ENCODE measurements at places on chromosomes 2 and 18.

DNA sequence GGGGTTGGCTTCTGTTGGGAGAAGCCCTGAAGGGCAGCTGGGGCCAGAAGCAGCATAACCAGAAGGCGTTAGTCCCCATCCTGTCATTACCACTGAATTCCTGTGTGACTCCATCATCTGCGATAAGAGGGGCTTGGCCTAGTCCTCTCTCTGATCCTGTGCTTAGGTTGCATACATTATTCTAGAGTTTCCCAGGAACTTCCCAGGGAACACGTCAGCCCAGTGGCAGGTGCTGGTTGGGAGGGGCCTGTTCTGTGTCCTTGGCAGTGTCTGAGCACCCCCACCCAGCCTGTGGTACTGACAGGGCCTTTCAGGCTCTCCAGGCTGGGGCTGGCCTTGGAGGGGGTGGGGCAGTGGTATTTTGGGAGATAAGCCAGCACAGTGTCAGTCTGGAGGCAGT is 4.5 kb upstream of the TOGARAM2 start:
- no peak for DNase-seq

DNA sequence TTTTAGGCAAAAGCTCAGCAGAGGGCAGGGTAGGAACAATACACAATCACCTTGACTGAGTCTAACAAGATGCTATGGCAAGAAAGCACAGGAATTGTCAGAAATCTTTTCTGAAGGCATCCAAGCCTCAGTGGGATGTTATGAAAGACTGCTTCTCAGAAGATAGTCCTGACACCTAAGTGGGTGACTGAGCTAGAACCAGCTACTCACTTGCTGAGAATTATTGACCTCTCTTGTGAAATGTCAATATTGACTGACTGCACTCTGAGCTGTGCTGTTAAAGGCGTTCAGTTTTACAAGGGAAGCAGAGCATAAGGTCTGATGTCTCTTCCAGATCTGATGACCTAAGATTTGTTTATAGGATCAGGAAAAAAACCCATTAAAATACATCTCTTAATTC is 46.1 kb downstream of the TACR1 start:
- DNase-seq = no peak

- no peak for DNase-seq
Measured at GRCh38 chr2:98761267-98761781, 30.4 kb upstream of the MGAT4A start.

DNA sequence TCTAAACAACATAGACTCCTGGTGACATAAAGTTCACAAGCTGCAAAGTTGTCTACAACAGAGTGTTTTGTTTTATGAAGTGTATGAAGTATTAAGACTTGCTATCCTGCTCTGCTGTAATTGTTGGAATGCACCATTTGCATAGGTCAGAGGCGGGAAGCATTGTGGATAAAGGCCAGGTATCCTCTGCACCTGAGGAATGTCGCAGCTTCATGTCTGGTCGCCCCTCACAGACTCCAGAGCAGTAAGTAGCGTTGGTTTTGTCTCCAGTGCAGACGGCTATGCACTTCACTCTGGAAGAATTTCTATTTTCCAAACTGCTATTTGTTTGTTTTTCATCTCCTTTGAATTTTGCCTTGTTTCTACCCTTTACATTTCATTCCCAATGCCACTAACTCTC is 63.1 kb downstream of the UNC80 start:
- no peak for DNase-seq

DNA sequence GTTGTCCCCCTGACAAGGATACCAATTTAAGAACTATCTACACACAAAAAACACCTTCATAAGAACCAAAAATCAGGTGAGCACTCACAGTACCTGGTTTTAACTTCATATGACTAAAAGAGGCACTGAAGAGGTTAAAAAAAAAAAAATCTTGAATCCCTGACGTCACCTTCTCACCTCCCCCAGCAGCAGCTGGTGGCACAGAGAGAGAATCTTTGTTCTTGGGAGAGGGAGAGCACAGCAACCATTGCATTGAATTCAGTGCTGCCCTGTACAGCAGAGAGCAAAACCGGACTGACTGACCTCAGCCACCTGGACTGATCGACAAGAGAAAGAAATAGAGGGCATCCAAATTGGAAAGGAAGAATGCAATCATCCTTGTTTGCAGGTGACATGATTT is 566.0 kb downstream of the TMX3 start:
- no peak for DNase-seq

- no peak for DNase-seq
Measured at GRCh38 chr2:121289271-121289670, 4.3 kb upstream of the TFCP2L1 start.

DNA sequence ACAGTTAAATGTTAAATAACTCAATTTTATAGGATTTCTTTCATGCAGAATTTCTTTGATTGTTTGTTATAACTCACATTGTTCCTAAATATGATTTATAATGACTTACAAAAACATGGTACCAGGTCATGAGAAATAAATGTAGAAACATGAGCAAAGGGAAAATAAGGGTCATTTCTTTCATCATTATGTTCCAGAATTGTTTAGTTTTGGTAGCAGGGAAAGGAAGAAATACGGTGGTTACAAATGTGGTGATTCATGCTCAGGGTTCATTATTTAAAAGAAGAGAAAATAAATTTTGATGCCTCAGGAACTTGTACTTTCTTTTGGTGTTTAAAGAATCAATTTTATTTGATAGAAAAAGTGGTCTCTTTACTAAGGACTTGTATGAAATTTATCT is 4.4 kb downstream of the LYPD6B start:
- no peak for DNase-seq

DNA sequence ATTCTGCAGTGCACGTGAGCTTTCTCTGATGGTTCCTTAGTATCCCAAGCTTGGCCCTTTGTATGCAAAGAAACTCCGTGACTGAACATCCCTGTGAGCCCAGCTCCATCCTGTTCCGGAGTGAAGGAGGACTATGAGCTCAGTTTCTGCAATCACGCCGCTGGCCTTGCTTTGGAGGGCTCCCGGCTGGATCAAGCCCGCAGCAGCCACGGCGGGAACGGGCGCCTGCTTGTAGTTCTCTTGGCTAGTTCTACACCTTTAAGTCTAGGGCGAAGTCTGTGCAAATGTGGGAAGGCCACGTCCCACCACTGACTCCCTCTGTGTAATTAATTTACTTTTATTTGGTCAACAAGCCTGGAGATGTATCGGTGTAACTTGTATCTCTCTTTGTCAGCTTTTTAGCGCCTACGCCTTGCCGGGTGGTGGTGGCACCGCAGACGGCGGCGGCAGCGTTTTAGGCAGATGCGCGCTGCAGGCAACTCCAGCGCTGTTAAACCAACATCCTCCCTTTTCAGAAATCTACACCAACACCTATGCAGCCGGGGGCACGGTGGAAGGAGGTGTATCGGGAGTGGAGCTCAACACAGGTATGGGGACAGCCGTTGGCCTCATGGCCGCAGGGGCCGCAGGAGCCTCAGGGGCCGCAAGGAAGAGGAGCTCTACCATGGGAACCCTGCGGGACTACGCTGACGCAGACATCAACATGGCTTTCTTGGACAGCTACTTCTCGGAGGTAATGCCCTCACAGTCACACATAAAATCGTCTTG is 34.3 kb downstream of the DSG4 start:
- no peak for DNase-seq

GRCh38 chr2:142426064-142426463 is 295.2 kb upstream of the LRP1B start:
- DNase-seq = no peak

GRCh38 chr2:43024515-43025011 is 201.8 kb downstream of the ZFP36L2 start:
- DNase-seq = no peak

- DNase-seq = no peak
Measured at GRCh38 chr2:144042751-144043150, 477.2 kb downstream of the ZEB2 start.

- no peak for DNase-seq
Measured at GRCh38 chr2:132776287-132776686, 106.3 kb upstream of the LYPD1 start.

- DNase-seq = no peak
Measured at GRCh38 chr18:44178476-44178875, 502.2 kb upstream of the SETBP1 start.

DNA sequence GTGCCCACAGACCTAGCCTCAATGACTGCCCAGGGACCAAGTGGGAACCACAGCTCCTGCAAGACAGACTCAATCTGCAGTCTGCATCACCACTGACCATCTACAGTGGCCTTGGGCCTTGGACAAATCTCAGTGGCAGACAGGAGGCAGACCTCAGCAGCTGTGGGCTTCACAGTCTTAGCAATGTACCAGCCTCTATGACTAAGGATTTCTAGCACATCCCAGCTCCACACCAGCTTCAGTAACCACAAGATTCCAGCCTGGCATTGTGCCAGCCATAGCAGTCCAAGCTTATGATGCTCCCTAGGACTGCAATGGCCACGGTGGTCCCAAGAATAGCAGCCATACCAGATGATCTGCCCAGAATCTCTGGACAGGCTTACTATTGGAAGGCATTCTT is 19.6 kb upstream of the WDR75 start:
- no peak for DNase-seq

DNA sequence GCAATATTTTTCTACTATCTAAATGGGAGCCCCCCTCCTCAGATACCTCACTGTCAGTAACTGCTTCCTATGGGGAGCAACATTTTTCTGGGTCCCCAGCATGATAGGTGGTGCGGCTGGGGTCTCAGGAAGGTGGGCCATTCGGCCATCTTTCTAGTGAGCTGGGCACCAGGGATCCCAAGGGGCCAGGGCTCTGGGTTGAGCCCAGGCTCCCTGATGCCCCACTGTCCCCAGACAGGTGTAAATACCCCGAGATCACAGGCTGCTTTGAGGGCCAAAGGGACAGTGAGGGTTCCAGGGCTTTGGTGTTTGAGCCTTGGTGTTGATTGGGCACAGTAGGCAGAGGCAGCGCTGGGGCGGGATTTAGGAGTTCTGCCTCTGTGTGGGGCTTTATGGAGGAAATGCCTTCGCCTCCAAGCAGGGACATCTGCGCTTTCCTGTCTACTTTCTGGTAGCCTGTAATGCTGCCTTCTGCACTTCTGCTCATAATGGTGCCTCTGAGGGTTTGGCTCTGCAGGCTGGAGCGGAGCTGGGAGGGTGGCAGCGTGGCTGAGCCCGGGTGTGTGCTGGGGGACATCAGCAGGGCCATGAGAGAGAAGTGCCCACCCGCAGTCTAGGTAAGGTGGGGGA is 5.3 kb downstream of the ITM2C start:
- DNase-seq = no peak

- no peak for DNase-seq
Measured at GRCh38 chr18:44452346-44452745, 228.3 kb upstream of the SETBP1 start.

DNA sequence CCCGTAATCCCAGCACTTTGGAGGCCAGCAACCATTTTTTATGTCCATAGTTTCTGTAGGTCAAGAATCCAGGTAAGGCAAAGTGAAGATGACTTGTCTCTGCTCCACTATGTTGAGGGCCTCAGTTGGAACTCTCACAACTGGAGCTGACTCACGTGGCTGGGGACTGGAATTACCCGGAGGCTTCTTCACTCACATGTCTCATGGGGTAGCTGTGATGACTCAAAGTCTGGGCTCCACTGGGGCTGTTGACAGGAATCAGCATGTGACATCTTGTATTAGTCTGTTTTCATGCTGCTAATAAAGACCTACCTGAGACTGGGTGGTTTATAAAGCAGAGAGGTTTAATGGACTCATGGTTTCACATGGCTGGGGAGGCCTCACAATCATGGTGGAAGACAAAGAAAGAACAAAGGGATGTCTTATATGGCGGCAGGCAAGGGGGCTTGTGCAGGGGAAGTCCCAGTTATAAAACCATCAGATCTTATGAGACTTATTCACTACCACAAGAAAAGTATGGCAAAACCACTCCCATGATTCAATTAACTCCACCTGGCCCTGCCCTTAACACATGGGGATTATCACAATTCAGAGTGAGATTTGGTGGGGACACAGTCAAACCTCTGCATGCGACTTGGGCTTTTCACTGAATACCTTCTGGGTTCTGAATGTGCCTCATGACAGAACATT is 7.8 kb upstream of the PPP1R1C start:
- DNase-seq = no peak

DNA sequence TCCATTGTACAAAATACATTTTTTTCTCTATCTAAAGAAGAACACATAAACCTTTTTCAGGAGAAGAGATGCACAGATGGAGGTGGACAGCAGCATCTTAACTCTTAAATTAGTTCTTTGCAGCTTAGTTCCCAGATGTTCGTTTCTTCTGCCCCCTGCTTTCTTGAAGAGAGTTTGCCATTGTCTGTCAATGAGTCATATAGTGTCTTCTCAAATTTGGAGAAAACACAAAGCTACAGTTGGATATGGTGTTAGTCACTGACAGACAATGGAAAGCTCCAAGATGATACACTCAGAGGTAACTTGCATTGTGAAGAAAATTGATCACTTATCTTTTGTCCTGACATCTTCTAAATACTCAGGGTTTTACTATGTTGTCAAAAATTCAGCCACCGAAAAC is 48.8 kb upstream of the TMEFF2 start:
- no peak for DNase-seq

GRCh38 chr2:46377101-46377581 is 79.9 kb downstream of the EPAS1 start:
- no peak for DNase-seq

GRCh38 chr2:8993196-8993901 is 10.1 kb downstream of the MBOAT2 start:
- no peak for DNase-seq

DNA sequence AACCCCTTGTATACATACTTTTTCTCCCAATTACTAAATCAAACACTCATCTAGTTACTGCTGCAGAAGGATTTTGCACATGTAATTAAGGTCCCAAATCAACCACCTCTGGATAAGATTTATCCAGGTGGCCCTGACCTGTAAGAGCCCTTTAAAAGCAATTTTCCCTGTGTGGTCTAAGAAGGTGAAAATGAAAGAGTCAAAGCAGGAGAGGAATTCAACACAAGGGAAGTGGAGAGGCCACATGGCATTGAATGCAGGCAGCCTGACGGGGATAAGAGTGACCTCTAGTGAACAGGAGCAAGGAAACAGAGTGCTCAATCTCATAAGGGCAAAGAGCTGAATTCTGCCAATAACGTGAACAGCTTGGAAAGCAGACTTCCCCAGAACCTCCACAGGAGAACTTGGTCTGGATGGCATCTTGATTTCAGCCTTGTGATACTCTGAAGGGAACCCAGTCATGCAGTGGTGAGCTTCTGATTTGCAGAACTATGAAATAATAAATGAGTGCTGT is 27.2 kb downstream of the PPP3R1 start:
- no peak for DNase-seq

DNA sequence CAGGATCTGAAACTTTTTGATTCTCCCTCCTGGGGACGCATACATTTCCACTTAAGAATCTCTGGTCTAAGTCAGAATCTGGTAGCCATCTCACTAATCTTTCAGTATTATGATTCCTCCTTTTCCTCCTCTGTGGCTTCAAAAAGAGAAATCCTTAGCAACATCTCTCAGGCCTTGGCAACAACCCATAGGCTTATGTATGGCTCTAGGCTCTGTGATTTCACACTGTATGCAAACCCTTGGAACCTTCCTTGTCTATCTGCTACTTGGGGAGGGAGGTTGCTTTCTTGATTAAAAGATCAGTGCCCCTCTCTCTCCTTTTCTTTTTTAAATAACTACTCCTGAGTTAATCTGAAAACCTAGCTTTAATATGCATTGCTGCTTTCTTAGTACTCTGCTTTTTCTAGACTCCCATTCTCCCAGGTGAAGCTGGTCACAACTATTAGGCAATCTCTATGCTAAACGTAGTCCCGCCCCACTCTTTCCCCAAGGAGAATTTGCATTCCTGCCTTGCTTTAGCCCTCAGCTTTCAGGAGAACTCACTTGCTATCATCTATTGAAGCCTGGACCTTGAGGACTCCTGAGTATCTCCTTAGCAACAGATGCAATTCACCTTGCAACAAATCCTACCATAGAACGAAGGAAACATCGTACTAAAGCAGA is 72.2 kb upstream of the L3MBTL4 start:
- no peak for DNase-seq
